HCT116 (cell line): ENCODE measurements at places on chromosomes 4 and X. TPM values are rescaled to one million over a fixed set of nuclear protein-coding genes. Genes with fewer than 3 reads are reported as not detected.

LIAS gene
- total RNA-seq = 23.5 TPM

AR gene
- 0.02 TPM for total RNA-seq

RNF128 gene
- 5.8 TPM for total RNA-seq

SEC24D gene
- total RNA-seq = 28.5 TPM

- no peak for DNase-seq
These were observed 5.3 kb downstream of the ASB11 start for GRCh38 chrX:15310117-15310516.

GRCh38 chr4:128288689-128289106 lies 1.1 kb upstream of the PGRMC2 start:
- DNase-seq = no peak

GRCh38 chr4:41124916-41125548 lies 89.3 kb downstream of the APBB2 start:
- DNase-seq = peak; percentile 80

- DNase-seq = no peak
These were observed 34.2 kb upstream of the ATRX start for GRCh38 chrX:77820091-77820727.

DNA sequence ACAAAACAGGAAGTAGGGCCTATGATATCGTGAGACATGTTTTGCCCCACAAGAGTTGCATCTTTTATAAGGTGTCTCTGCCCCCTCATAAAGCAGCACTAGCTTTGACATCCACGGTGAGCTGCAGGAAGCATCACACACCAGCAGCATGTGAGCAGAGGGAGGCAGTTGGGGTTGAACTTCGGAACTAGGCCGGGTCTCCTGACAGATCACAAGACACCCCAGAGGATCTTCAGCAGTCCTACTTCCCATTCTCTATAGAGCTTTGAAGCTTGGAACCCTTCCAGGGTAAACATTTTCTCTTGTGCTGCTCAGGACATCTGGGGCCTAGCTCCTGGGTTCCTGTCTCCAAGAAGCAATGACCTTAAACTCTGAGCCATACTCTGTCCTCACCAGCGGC lies 27.5 kb downstream of the YY2 start:
- DNase-seq = no peak

DNA sequence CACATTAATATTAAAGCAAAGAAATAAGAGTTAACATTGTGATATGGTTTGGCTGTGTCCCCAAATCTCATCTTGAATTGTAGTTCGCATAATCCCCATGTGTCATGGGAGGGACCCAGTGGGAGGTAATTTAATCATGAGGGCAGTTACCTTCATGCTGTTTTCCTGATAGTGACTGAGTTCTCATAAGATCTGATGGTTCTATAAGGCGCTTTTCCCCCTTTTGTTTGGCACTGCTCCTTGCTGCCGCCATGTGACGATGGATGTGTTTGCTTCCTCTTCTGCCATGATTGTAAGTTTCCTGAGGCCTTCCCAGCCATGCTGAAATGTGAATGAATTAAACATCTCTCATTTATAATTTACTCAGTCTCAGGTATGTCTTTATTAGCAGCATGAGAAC lies 153.8 kb upstream of the GALNT7 start:
- DNase-seq = no peak

- DNase-seq = no peak
These were observed 631 bp downstream of the TMEM47 start for GRCh38 chrX:34656467-34656841.
